ENCODE measurements at places on chromosomes 2 and 18.

DNA sequence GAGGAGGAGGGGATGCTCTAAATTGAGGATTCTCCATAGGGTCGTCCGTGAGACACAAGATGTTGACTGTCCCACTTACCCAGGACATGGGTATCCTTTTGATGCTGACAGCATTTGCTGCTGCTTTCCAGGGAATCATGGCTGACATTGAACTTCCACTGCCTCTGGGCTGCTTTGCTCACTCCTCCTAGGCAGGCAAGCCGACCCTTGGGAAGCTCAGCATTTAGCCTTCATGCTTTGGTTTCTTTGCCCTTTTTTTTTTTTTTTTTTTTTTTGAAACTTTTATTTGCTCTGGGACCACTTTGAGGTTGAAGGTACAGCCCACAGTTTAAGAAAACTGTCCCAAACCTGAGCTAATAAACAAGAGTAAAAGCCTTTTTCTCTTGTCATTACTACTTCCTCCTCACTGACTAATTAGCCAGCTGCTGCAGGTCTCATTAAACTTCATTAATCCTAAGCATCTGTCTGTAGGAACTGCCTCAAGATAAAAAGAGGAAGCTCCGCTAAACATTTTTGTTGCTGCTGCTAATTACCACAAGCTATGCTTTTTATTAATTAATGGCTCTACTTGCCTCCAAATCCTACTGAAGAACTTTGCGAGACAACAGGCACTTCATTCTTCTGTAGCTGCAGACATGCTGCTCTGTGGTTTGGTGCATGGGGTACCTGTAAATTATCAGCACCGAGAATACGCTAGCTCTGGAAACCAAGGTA is 125.4 kb downstream of the SPTBN1 start:
- DNase-seq, result no peak

DNA sequence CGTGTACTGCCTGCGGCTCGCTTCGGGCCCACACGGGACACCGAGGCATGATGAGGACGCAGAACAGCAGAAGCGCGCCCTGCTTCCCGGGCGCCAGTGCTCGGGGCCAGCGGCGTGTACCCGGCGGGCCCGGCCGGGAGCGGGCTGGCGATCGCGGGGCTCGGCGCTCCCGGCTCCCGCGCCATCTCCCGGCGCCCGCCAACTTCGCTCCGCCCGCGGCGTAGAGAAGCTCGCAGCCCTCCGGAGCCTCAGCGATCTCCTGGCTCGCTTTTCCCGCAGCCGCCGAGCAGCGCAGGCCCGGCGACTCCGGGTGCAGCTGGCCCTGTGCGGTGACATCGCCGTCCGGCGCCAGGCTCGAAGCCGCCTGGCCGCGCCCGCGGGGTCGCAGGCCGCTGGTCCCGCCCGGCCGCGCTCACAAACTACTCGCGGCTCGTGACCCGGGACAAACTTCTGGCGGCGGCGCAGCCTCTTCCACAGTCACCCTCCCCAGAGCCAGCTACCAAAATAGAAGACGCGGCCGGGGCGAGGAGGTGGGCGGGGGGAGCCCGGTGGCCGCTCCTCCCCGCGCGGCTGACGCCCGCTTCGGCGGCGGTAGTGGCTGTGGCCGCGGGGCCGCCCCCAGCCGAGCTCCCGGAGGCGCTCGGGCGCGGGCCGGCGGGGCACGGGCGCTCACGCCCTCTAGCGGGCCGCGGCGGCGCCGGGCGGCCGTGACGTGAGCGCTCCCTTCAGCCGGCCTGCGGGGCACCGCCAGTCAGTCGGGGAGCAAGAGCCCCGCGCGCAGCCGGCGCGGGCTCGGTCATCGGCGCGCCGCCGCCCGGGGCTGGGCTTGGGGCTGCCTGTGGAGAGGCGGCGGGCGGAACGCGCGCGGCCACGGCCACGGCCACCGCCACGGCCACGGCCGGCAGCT is at the start of gene PTPRM:
TSS of gene PTPRM (plus strand) at position 750 of the 907 bp plus-strand sequence. CDS start 503 bp downstream, outside the sequence.
- DNase-seq, result peak; percentile 2

DNA sequence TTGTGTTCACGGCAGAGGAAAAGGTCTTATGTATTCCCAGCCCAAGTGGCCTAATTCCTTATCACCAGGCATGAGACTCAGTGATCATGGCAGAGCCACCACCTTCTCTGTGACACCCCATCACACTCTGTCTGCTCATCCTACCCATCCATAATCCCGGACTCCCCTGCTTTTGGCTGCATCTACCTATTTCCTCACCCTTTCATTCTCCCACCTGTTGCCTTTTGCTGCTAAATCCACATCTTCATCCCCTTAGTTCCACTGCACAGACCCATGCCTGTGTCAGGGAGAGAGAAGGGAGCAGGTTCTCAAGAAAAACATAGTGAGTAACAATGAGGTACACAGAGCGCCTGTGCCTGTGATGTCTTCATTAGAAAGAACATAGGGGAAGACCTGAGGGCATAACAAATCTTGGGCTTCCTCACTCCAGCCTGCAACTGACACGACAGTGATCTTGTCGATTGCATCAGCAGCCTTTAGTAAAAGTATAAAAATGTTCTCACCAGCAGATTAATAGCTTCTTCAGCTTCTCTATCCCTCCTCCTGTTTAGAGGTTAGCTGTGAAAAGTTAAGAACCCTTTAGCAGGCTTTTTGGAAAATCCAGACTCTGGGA is 246.5 kb upstream of the SPRED2 start:
- DNase-seq, result no peak

DNA sequence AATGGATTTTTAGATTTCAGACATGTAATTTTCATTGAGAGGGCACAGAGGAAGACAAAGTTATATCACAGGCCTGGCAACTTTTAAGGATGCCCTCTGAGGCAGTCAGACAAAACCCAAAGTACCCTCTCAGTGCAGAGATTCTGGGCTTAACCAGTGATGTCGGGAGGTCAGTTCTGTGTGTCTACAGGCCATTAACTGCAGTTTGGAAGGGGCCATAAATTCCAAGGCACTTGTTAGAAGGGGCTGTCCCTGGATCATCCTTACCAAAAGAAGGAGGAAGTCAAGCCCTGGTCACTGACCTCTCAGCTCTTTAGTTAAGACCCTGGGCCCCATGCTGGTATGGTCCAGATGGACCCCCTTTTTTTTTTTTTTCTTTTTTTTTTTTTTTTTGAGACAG is 60.7 kb downstream of the LRRFIP1 start:
- DNase-seq, result no peak

GRCh38 chr2:157743051-157743450 is 114.4 kb upstream of the ACVR1C start:
- no peak for DNase-seq

DNA sequence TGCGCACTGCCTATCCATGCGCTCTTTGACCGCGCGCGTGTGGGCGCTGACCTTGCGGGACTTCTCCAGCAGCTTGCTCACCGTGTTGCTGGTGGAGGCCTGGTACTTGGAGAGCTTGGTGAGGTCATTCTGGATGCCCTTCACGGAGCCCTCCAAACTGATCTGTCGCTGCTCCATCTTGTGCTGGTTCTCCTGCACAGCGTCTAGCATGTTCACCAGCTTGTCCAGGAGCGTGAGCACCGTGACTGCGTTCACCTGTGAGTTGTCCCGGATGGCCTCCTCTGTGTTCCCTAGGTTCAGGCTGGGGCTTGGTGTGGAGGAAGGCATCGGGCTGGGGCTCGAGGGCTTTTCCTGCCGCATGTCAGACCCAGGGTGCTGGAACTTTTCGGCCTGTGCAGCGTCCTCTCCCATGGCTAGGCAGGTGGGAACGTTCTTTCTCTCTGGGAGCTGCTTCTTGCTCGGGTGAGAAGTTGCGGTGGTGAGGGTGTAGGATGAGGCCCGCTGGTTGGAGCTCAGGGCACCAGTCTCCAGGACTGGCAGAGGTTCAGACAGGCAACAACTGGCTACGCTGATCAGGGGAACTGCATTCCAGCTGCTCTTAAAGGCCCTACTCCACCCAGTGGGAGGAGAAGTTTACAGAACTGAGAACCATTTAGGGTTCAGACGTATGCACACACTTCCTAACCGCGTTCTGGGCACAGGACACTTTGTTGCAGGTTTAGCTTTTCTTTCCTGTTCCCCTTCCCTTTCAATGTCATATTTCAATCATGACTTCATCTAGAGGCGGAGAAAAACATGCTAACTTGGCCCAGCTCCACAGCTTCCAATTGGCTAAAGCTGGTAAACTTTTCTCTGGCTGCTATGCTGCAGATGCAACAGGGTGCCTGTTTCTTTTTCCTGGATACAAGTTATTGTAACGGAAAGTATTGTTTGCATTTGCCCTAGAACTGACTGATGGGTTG is at the start of gene CAVIN2:
TSS of gene CAVIN2 (minus strand) at position 574 of the 962 bp plus-strand sequence. CDS start at position 411, 163 bp downstream.
- DNase-seq, result no peak

DNA sequence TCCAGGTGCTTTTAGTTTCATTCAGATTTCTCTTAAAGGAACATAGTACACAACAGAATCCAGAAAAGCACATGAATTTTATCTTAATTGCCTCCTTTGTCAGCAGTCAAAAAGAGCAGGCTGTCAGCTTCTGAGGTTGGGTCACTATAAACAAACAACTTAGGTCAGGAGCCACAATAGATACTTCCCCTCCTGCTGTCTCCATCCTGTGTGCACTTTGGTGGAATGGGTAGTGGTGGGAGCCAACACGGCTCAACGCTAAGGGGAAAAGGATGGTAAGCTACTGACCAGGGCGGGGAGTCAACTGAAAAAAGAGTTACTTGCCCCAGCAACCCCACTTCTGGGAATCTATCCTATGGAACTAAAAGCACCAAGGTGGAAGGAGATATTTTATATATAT is 121.9 kb downstream of the PAX3 start:
- DNase-seq, result no peak
